ENCODE measurements at places on chromosomes 13 and 19. TPM values are rescaled to one million over a fixed set of nuclear protein-coding genes. Genes with fewer than 3 reads are reported as not detected.

GRCh38 chr19:18073197-18073596 lies 13.5 kb downstream of the IL12RB1 start:
- no peak for DNase-seq

DNA sequence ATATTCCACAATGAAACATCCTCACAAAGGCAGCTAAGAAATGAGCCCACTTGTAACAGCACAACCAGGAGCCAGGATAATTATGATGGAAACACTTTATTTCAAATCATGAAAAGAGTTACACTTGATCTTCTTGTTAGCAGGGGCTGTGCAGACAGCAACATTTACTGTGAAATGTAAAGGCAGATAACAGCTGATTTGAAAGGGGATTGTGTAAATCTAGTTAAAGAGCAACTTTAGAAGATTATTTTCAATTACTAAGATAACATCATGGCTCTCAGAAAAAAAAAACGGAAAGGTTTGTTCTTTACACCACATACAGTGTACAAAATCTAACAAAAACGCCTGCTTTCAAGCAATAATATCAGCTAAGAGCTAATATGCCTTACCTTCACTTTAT lies 22.4 kb downstream of the ENOX1 start:
- DNase-seq = no peak

The MBD3 gene
- 194 TPM for total RNA-seq

The ZNF529 gene
- 7.0 TPM for total RNA-seq

DNA sequence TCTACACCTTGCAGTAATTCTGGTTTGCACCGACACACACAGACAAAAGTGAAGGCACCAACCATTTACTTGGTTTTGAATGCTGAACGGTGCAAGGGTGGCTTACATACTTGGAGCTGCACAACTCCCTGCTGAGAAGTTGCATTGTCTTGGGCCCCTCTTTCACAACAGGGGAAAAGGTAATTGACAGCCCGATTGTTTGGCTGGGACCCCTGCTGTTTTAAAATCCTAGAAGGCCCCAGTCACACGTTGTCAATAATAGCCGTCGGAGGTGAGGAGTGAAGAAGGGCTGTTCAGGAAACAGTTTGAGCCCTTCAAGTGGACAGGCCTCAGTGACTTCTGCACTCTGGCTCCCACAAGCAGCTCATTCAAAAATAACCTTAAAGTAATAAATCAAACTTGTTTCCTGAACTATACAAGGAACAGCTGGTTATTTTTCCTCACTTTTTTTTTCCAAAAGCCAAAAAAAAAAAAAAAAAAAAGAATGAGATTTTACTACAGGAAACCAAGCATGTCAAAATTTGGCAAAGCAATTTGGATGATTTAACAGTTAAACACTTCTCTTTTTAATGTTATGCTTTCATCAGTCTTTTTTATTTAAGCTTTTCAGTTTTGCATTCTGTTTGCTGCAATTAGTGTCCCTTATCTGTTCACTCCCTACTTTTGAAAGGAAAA lies 19.0 kb upstream of the SPRY2 start:
- DNase-seq = peak; percentile 42

- no peak for DNase-seq
Observed at GRCh38 chr19:16508546-16508945, 12.4 kb downstream of the C19orf44 start.

All from dermis blood vessel endothelial cell (primary cell).